ENCODE measurements at places on chromosomes 7 and 10.

DNA sequence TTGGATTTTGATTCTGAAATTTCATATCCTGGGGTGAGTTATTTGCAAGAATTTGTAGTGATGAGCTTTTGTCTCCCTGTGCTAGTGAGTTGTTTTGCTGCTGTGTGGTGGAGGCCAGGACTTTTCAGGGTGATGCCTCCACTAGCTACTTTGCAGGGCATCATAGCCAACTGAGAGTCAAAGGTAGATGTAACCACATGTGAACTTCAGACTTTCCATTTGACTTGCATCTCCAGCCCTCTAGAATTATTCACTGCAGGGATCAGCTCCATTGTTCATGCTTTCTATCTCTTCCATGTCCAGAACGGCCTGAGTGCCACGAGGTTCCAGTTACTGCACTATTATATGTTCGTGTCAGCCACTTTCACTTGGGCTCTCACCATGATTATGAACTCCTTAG, 534.3 kb downstream of the GRM8 start:
- no peaks in the 10 kb centered on the region for H3K27me3 ChIP-seq
- H3K4me3 ChIP-seq = no peak overlapping the region
- no peaks in the 10 kb centered on the region for H3K36me3 ChIP-seq
- H3K4me1 ChIP-seq = no peaks in the 10 kb centered on the region

GRCh38 chr7:102994567-102994966, 80.0 kb downstream of the FBXL13 start:
- H3K27me3 ChIP-seq = no peaks in the 10 kb centered on the region
- peak overlapping the region; percentile 81 for H3K27ac ChIP-seq
- no peaks in the 10 kb centered on the region for H3K36me3 ChIP-seq
- H3K4me1 ChIP-seq = peaks cover 35% of the 10 kb centered on the region
- no peak for DNase-seq

DNA sequence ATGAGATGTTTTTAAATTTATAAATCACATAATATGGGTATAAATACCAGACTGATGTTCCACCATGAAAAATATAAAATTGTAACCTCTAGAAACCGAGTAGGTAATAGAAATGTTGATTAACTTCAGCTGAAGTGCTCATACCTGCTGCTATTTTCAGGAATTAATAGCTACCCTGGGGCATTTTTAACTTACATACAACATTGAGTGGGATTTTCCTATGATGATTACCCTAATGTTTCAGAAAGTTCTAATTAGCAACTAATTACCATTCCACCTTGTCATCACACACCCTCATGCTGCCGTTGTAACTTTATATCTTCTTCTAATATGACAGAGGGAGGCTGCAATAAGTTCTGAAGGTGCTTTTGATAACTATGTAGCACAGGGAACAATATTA, 53.5 kb upstream of the ARHGAP12 start:
- H3K36me3 ChIP-seq = no peaks in the 10 kb centered on the region
- no peak overlapping the region for H3K4me3 ChIP-seq
- no peaks in the 10 kb centered on the region for H3K4me1 ChIP-seq

- no peaks in the 10 kb centered on the region for H3K27me3 ChIP-seq
- no peak overlapping the region for H3K4me3 ChIP-seq
- no peak for DNase-seq
- H3K4me1 ChIP-seq = peaks cover 26% of the 10 kb centered on the region
- H3K36me3 ChIP-seq = no peaks in the 10 kb centered on the region
- H3K27ac ChIP-seq = peak overlapping the region; percentile 74
These were observed 97.1 kb downstream of the SH3PXD2A start for GRCh38 chr10:103758294-103758681.

DNA sequence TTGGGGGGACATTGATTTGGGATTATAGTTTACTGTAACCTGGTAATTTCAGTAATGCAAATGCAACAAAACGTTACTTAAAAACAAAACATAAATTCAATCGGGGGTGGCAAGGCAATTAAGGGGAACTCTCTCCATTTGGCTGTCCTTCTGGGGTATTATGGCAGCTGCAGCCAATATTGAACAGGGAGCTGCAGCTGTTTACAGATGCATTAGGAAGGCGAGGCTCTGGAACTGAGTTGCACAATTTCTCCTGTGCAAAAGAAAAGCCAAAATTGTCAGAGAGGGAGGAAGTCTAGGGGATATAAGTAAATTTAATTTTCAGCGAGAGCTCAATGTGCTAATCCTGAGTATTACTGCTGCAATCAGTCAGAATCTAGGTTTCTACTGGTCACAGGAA, 36.1 kb downstream of the NEUROD6 start:
- no peaks in the 10 kb centered on the region for H3K4me1 ChIP-seq
- H3K27me3 ChIP-seq = no peaks in the 10 kb centered on the region
- H3K4me3 ChIP-seq = no peak overlapping the region
- no peak overlapping the region for H3K27ac ChIP-seq
- DNase-seq = no peak

DNA sequence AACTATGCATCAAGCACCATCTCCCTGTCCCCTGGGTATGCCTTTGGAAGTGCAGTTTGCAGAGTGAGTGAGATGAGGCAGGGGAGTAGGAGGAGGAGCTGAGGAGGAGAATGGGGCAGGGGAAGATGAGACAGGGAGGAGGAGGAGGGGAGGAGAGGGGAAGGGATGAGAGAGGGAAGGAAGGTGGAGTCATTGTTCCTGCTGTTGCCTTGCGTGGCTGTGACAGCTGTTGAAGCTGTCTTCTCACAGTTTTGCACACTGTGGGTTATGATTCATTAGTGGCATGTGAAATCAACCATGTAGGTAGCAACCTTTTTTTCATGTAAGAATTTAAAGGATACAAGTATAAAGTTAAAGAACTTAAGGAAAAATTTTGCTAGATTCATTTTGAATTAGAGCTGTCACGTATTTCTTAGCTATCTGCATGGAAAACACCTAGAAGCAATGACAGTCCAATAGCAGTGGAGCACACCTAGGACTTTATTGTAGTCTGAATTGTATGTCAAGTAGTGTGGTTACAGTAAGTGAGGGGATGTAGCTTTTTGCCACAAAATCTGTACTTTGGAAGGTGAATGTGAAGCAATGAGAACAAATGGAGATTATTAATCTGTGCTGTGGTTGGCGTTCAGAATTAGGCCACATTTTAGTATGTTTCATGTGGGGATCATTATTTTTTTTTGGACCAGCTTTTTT, 21.7 kb downstream of the CCM2 start:
- H3K4me1 ChIP-seq = no peaks in the 10 kb centered on the region
- no peak overlapping the region for H3K4me3 ChIP-seq
- H3K27me3 ChIP-seq = no peaks in the 10 kb centered on the region

DNA sequence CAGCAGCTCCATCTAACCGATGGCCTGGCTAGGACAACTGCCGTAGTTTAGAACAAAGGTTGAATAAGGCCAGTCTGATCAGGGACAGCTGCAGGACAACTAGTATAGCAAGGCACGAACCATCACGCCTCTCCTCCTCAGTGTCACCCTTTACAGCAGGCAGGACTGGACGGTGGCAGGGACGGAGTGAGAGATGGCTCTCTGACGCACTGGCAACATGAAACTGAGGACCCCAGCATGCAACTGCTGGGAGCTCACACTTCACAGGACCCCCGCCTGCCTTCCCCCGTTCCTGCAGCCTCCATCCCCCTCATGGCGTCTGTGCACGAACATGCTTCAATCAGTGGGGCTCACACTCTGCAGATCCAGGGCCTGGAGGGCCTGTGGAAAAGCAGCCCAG, 53.7 kb downstream of the ZRANB1 start:
- no peak overlapping the region for H3K4me3 ChIP-seq
- peaks cover 45% of the 10 kb centered on the region for H3K4me1 ChIP-seq
- H3K36me3 ChIP-seq = peaks cover 60% of the 10 kb centered on the region
- H3K27ac ChIP-seq = no peak overlapping the region
- no peaks in the 10 kb centered on the region for H3K27me3 ChIP-seq
- DNase-seq = no peak

DNA sequence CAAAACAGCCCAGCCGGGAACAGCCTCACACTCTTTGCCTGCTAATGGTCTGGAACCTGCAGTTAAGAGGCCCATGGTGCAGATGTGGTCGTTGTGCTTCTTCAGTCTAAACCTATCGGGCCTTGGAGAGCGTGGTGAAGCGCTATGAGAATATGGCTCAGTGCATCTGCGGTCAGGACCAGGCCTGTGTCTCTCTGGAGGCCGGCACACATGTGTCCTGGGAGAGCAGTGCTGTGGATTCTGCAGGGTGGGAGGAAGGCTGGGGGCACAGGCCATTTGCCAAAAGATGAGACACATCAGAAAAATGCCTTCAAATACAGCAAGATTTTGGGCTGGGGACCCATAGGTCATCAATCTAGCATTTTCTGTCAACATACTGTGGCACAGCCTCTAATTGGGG, 231.5 kb upstream of the GLI3 start:
- no peaks in the 10 kb centered on the region for H3K27me3 ChIP-seq
- DNase-seq = no peak
- no peak overlapping the region for H3K4me3 ChIP-seq
- no peaks in the 10 kb centered on the region for H3K36me3 ChIP-seq

DNA sequence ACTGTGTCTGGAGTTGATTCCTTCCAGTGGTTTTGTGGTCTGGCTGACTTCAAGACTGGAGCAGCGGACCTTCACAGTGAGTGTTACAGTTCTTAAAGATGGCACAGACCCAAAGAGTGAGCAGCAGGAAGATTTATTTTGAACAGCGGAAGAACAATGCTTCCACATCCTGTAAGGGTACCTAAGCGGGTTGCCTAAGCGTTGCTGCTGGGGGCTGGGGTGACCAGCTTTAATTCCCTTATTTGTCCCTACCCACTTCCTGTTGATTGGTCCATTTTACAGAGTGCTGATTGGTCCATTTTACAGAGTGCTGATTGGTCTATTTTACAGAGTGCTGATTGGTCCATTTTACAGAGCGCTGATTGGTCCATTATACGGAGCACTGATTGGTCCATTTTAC, 13.2 kb downstream of the AKR1B15 start:
- DNase-seq = no peak
- no peaks in the 10 kb centered on the region for H3K27me3 ChIP-seq
- no peaks in the 10 kb centered on the region for H3K36me3 ChIP-seq
- H3K4me1 ChIP-seq = no peaks in the 10 kb centered on the region

GRCh38 chr10:124229989-124230634, 136.7 kb upstream of the CHST15 start:
- H3K4me3 ChIP-seq = no peak overlapping the region
- peaks cover 6% of the 10 kb centered on the region for H3K4me1 ChIP-seq
- H3K27ac ChIP-seq = no peak overlapping the region
- no peaks in the 10 kb centered on the region for H3K27me3 ChIP-seq

- DNase-seq = no peak
- no peaks in the 10 kb centered on the region for H3K27me3 ChIP-seq
- H3K4me3 ChIP-seq = no peak overlapping the region
- no peaks in the 10 kb centered on the region for H3K4me1 ChIP-seq
- no peak overlapping the region for H3K27ac ChIP-seq
- H3K36me3 ChIP-seq = peaks cover 29% of the 10 kb centered on the region
These were observed 135.5 kb downstream of the NRF1 start for GRCh38 chr7:129746857-129747529.

DNA sequence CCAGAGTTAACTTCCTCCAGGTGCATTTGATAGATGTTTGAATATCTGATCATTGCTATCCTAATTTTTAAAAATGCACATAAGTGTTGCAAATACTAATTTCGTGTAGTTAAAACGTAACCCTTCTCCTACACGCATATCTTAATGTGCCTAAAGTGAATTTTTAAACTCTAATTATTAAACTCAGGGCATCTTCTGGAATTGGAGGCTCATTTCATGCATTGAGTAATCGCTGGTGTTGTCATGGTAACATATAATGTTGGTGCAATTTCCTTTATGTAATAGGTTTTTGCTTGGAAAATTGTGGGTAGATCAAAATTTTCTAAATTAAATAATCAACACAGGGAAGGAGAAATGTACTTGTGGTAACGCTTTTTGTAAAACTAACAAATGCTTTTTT, 56.2 kb downstream of the ARMC3 start:
- no peaks in the 10 kb centered on the region for H3K4me1 ChIP-seq
- no peaks in the 10 kb centered on the region for H3K36me3 ChIP-seq
- H3K27me3 ChIP-seq = no peaks in the 10 kb centered on the region

DNA sequence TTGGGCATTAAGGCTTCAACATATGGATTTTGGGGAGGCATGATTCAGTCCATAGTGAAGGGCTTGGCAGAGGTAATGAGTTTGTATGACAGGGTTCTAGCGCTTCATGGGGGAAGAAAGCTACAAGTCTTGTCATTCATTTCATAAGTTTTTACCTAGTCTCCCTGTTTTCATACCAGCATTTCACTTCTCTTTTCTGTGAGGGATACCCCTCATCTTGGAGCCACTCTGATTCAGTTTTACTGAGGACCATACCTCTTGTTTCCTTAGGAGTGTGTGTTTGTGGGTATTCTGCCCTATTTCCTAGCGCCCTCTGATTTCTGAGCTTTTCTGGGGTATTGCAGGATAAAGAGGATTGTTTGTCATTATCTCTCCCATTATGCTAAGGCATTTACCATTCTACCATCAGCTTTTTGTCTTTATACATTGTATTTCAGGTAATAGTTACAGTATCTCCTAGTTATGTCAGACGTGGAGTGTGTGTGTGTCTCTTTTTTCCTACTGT, 6.8 kb downstream of the RSBN1L start:
- no peak for DNase-seq
- H3K27ac ChIP-seq = no peak overlapping the region
- no peaks in the 10 kb centered on the region for H3K4me1 ChIP-seq
- H3K27me3 ChIP-seq = no peaks in the 10 kb centered on the region
- no peaks in the 10 kb centered on the region for H3K36me3 ChIP-seq

GRCh38 chr7:80330434-80330833, 181.4 kb downstream of the GNAT3 start:
- no peak overlapping the region for H3K27ac ChIP-seq
- no peaks in the 10 kb centered on the region for H3K27me3 ChIP-seq
- no peaks in the 10 kb centered on the region for H3K4me1 ChIP-seq
- H3K36me3 ChIP-seq = no peaks in the 10 kb centered on the region
- no peak overlapping the region for H3K4me3 ChIP-seq

- no peaks in the 10 kb centered on the region for H3K27me3 ChIP-seq
- DNase-seq = no peak
- no peaks in the 10 kb centered on the region for H3K4me1 ChIP-seq
- no peaks in the 10 kb centered on the region for H3K36me3 ChIP-seq
- H3K27ac ChIP-seq = no peak overlapping the region
These were observed 26.1 kb upstream of the CTNNA3 start for GRCh38 chr10:67722113-67722512.

DNA sequence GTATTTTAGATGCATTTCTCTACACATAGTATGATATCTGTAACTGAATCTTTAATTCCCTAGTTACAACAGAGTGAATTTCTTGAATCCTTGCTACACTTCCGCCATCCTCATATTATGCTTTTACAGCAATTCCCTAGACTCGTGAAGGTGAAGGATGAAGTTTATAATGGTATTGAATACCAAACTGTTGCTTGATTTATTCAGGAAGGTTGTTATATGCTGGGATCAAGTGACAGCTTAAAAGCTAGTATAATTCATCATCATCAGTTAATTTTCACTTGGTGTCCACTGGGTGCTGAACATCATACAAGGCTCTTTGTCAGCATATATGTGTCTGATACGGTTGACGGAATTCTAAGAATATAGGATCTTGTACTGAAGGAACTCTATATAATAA, 47.2 kb downstream of the MDFIC start:
- H3K4me1 ChIP-seq = no peaks in the 10 kb centered on the region
- H3K27ac ChIP-seq = no peak overlapping the region
- H3K36me3 ChIP-seq = no peaks in the 10 kb centered on the region
- H3K4me3 ChIP-seq = no peak overlapping the region
- H3K27me3 ChIP-seq = no peaks in the 10 kb centered on the region
- DNase-seq = no peak
